Endodermal cell (in vitro differentiated cells): ENCODE measurements at places on chromosomes 2 and 18.

- H3K27me3 ChIP-seq, result no peaks in the 10 kb centered on the region
- peaks cover 27% of the 10 kb centered on the region for H3K36me3 ChIP-seq
- no peak for DNase-seq
- no peak overlapping the region for H3K27ac ChIP-seq
These were observed 65.4 kb downstream of the DIS3L2 start for GRCh38 chr2:232026910-232027309.

DNA sequence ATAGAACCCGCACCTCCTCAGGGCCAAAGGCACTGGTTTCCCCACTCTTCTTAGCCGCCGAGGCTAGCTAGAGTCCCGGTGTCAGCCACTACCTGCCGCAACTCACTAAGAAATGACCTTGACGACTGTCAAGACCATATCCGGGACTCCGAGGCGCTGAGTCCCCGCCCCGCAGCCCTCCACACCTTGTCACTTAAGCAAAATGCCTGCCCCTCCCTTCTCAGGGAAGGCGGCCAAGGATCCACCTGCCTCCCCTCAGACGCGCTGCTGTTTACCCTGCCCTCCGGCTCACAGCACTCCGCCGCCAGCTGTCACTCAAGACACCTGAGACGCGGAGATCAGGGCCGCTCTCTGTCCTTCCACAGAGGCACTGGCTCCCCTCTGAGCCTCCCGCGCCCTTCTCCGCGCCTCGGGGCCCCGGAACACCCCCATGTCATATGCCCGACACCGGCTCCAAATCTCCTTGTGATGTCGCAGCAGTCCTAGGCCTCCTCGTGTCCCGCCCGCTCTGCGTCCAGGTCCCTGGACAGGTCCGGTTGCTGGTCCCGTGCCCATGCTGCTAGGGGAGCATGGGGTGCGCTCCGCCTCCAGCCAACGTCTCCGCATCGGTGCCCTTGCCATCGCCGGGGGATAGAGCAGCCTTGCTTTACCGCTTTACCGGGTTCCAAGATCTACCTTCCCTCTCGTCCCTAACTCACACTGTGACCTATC, 32.5 kb upstream of the REG3G start:
- peaks cover 4% of the 10 kb centered on the region for H3K4me1 ChIP-seq
- no peak overlapping the region for H3K27ac ChIP-seq
- H3K36me3 ChIP-seq, result no peaks in the 10 kb centered on the region
- peak; percentile 89 for DNase-seq
- peak overlapping the region; percentile 74 for H3K4me3 ChIP-seq

GRCh38 chr18:25225151-25225550, 126.8 kb downstream of the ZNF521 start:
- H3K27ac ChIP-seq, result no peak overlapping the region
- no peak for DNase-seq
- no peak overlapping the region for H3K4me3 ChIP-seq
- H3K4me1 ChIP-seq, result peaks cover 10% of the 10 kb centered on the region

DNA sequence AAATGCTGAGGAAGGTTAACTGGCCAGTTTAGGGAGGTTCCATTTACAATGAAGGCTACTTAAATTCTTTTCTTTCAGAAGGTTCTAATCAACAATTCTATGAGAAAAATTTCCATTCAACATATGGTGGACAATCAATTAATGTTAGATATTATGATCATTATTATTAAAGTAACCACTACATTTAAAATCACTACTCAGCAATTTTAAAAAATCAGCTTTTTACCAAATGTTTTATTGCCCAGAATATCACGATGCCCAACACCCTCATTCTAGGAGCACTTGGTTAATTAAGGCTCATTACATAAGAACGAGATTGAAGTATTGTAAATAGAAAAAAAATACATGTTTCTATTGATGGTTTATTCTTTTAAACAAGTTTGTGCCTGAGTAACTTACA, 396.1 kb downstream of the NRXN1 start:
- no peaks in the 10 kb centered on the region for H3K27me3 ChIP-seq
- no peak for DNase-seq
- no peaks in the 10 kb centered on the region for H3K36me3 ChIP-seq
- no peak overlapping the region for H3K27ac ChIP-seq
- no peaks in the 10 kb centered on the region for H3K4me1 ChIP-seq
- no peak overlapping the region for H3K4me3 ChIP-seq

DNA sequence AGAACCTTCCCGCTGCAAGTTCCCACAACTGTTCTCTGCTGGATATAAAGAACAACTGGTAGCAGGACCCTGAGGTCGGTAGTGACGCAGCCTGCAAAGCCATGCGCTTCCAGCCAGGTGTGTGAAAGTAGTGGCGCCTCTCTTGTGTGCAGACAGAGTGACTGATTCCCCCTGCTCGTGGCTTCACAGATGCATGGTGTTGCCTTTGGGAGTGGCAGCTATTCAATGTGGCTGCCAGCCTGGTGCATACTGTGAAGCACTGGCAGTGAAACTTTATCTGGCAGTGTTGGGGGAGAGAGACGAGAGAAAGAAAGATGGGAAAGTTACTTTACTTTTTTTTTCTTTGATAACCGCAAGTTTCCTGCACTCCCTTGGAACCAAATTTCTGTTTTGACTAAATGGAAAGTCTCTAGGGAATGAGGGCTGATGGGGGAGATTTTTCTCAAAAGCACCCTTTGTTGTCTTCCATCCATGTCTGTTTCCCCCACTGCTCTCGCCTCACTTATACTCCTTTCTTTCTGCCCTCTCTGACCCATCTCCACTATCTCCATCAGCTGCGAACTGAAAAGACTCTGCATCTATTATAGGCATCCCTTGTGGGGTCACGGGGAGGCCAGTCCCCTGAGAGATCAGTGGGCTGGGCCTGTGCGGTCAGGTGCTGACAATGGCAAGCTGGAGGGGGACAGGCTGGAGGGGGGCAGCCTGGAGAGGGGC, 90.0 kb upstream of the TNP1 start:
- H3K4me3 ChIP-seq, result no peak overlapping the region
- H3K4me1 ChIP-seq, result no peaks in the 10 kb centered on the region
- H3K27ac ChIP-seq, result no peak overlapping the region
- DNase-seq, result no peak

DNA sequence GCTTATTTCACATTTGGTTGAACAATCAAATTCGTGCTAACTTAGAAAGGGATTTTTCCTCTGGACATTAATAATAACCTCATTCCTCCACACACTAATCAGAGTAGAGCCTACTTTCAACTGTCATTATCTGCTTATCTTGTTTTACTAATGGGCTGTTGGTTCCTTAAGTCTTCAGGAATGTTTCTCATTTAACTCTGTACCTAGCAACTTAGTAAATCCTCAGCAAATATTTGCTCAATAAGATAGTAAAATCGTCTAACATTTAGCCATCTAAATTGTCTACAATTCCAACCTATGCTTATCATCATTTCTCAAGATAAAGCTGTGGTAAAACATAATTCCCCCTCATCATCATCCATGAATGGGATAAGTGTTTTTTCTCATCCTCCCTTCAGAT, 98.1 kb downstream of the CDH2 start:
- H3K27me3 ChIP-seq, result no peaks in the 10 kb centered on the region
- peaks cover 41% of the 10 kb centered on the region for H3K4me1 ChIP-seq
- peaks cover 30% of the 10 kb centered on the region for H3K36me3 ChIP-seq
- H3K4me3 ChIP-seq, result peak overlapping the region; percentile 68
- peak overlapping the region; percentile 29 for H3K27ac ChIP-seq

DNA sequence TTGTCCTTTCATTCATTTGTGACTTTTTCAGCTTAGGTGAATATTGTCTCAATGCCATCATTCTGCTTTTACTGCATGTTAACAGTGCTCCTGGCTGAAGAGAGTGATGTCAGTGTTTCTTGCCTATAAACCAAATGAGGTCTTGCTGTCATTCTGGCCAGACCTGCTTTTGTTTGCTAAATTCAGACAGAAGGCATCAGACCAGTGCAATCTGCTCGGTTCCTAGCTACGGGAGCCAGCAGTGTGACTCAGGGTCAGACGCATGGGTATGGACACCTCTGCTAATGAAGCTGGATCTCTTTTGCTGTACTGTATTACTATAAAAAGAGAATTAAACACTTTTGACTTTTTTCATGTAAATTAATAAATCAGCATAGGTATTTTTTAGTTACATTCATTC, 178.9 kb downstream of the TMEM182 start:
- no peaks in the 10 kb centered on the region for H3K27me3 ChIP-seq
- no peak for DNase-seq
- H3K27ac ChIP-seq, result no peak overlapping the region
- H3K4me3 ChIP-seq, result no peak overlapping the region

DNA sequence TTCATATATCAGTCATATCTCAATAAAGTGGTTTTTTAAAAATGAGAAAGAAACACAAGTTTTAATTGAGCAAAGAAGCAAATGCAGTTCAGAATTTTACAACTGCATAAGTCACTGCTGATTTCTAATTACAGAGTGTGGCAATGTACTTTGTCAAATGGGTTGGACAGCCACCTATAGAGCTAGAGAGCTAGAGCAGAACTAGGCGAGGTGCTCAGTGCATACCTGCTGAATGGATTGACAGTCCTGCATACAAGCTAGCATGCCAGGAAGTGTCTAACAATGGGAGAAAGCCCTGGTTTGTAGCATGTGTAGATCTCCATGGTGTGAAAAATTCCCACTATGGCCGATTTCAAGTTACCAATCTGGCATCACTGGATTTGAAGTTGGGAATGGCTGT, 106.3 kb upstream of the CDCA7 start:
- no peaks in the 10 kb centered on the region for H3K27me3 ChIP-seq
- no peak overlapping the region for H3K27ac ChIP-seq
- H3K36me3 ChIP-seq, result no peaks in the 10 kb centered on the region
- H3K4me1 ChIP-seq, result no peaks in the 10 kb centered on the region

DNA sequence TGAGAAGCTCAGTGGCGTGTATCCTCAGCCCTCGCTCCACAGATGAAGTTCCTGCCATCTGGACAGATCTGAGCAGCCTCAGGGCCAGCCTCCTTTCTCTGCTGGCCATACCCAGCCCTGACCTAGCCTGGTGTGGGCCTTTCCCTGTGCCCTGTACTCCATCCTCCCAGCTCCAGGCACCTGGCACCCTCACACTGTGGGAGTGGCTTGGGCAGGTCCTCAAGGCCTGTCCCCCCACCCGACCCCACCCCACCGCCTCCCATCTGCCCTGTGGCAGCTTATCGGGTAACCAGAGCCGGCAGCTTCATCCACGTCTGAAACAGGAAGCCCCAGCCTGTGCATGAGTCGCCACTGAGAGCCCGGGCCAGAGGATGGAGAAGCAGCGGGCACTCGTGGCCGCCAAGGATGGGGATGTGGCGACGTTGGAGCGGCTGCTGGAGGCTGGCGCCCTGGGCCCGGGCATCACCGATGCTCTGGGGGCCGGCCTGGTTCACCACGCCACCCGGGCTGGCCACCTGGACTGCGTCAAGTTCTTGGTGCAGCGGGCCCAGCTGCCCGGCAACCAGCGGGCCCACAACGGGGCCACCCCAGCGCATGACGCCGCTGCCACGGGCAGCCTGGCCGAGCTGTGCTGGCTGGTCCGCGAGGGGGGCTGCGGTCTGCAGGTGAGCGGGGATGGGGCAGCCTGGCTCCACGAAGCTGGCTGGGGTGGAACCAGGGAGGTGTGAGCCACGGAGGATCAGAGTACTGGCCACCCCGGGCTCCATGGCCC, at the start of gene ESPNL:
ESPNL (plus strand) TSS at position 292 of the 772 bp plus-strand sequence; CDS start at position 372, 80 bp downstream.
- H3K36me3 ChIP-seq, result no peaks in the 10 kb centered on the region
- no peaks in the 10 kb centered on the region for H3K27me3 ChIP-seq
- peak; percentile 54 for DNase-seq
- H3K4me1 ChIP-seq, result no peaks in the 10 kb centered on the region
- no peak within 1 kb of the TSS for H3K4me3 ChIP-seq

DNA sequence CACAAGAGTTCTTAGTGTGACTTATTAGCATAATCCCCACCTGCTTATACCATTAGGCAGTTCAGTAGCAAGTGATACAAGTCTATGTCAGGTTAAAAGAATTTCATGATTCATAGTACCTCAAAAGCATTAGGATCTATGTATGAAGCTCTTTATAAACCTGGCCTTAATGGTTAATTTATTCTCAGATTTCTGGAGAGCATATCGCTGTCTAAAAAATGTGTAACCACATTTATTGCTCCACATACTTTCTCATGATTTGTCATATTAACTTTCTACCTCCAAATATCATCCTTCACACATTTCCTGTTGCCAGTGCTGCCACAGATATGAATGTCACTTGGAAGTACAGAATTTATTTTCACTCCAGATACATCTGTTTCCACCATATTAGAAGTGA, 332.8 kb upstream of the MAP2 start:
- no peak for DNase-seq
- H3K27ac ChIP-seq, result no peak overlapping the region
- no peak overlapping the region for H3K4me3 ChIP-seq
- no peaks in the 10 kb centered on the region for H3K36me3 ChIP-seq
- peaks cover 11% of the 10 kb centered on the region for H3K27me3 ChIP-seq

DNA sequence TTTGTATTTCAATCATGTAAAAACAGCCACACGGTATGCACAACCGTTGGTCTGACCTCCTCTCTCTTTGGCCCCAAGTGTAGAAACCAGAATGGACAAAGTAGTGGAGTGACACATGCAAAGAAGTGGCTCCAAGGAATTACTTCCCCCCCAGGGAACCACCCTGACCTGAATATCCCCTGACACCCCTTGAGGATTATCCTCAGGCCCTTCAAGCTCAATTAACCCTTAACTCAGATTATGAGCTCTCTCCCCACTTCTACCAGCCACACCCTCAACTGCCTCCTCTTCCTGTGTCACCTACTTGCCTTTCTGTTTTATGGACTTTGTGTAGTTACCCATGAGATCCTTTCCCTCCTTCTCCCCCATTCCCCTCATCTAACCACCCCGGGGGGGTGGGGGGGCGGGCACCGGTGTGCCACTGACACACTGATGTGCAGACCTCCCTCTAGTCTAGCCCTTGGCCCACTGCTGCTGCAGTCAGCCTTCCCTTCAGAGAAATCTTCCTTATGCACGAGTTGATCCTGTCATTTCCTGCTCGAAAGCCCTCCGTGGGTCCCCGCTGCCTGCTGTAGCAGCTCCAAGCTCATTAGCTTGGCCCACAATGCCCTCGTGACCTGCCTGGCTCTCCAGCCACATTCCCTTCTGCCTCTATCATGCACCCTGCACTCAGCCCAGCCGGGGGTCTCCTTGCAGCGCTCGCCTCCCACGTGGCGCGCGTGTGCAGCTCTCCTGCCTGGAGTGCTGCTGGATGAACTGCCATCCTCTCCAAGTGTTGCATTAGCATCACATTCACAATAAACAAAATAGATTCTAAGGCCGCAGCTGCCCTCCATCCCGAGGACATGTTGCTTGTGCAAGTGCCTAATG, 40.1 kb upstream of the TMEM177 start:
- no peak overlapping the region for H3K27ac ChIP-seq
- no peaks in the 10 kb centered on the region for H3K36me3 ChIP-seq
- no peak overlapping the region for H3K4me3 ChIP-seq
- H3K27me3 ChIP-seq, result no peaks in the 10 kb centered on the region
